SW 1271 (cell line): ENCODE measurements at places on chromosomes 5 and 9.

DNA sequence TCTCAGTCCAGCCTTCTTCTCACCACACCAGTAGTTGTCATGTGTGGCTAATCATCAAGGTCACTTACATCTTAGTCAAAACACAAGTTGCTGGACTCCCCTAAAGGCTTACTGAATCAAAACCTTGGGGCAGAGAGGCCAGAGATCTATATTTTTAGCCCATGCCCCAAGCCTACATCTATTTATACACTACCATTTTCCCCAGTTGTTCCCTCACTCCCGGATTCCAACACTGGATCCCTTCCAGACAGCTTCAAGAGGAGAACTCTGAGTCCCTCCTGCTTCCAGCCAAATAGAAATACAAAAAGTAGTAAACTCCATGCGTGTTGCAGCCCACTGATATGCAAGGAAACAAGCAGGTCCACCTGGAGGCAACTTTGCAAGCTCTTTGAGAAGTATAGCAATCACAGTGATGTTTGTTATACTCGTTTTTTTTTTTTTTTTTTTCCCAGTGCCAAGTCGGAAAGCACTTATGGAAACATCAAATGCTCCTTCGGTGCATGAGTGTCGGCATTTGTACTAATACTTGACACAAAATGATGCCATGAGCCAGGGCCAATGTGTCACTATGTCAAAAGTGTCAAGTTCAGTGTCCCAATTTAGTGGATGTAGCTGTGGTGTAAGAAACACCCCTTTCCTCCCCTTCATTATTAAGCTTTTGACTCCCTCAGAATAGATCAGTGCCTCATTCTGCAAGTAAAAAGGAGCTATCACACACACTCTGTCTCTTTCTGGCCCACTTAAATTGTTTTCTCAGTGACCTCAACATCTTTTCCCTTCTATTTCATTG lies 594.2 kb upstream of the SGCD start:
- DNase-seq, result no peak

DNA sequence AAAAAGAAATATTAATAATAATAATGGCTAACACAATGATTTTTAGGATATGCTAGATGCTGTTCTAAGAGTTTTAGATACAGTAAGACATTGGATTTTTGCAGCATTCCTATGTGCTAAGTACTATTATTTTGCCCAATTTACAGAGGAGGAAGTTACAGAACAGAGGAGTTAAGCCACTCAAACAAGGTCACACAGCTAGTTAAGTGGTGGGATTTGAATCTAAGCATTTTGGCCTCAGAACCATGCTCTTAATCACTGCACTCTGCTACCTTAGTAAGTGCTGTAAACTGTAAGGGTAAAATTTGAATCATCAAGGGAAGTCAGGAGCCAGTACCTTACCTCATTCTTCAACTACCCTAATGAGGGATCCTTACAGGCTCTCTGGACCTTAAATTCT lies 25.4 kb downstream of the RPS23 start:
- DNase-seq, result no peak

DNA sequence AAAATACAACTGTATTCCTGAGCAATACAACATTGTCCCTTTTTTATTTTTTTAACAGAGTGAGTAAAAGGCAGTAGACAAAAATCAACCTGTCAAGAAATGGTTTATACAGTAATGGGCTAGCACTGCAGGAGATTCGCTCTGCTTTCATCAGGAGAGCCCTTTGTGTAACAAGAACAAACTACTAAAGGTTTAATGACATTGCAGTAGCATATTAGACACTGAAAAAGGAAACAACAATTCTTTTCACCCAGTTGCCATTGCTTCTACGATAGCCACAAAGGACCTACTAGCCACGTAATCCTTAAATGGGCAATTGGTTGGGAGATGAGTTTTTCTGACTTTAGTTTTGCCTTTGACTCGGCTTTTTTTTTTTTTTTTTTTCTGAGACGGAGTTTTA lies 319.8 kb upstream of the TRPM3 start:
- no peak for DNase-seq

DNA sequence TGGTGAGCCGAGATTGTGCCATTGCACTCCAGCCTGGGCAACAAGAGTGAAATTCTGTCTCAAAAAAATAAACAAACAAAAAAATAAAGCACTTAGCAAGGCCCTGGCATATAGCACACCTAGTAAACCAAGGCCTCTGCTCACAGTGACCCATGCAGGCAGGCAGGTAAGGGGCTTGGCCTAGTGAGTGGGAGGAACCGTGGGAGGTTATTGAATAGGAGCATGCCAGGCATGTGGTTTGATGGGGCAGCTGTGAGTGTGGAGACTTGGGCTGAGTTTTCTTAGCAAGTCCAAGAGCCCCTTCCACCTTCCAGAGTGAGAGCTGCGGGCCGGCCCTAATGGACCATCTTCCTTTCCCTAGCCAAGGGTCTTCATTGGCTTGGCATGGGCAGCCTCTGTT lies 4.5 kb upstream of the NDST1 start:
- DNase-seq, result no peak

DNA sequence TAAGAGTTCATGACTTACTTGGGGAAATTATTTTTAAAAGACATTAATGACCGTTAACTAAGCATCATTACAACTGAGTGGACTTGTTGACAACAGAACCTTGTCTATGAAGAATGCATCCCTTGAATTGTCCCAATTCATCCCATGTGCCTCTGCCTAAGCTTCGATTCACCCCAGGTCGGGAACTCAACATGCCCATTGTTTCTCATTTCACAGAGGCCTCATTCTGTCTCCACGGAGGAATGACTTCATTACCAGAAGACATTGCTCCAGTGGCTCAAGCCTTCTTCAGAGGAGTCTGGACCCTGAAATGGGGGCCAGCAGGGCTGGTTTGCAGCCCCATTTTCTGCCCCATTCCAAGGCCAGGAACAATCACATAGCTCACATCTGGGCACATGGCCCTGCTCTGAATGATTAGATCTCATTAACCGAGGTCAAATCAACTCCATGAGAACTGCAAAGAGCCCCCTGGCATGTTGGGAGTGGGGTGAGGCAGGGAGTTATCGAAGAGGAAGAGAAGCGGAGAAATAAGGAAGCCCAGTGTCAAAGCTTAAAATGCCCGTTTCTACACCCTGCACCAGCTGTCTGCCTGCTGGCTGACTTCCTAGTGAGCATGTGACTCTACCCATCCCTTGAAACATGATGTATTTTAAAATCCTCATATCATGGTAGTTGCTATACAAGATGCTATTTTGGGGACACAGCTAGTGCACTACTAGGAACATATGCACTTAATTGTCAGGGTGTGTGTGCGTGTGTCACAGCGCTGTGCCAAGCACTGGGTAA lies 137.3 kb downstream of the LHFPL2 start:
- no peak for DNase-seq

DNA sequence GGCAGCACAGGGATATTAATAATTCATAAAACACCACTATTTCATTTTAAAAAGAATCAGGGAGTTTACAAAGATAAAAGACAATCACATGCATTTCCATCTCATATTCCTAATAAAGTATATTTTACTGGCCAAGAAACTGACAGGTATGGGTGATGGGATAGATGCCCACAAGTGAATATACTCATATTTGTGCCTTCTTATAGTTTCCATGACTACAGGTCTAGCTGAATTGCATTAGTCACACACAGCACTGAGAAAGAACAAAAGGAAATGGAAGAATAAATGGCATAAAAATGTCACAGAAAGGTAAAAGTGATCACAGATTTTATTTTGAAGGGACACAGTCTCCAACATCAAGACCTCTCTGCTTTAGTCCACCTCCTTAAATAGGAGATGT lies 193.5 kb downstream of the PLK2 start:
- no peak for DNase-seq

GRCh38 chr5:78151594-78152271 lies 142.8 kb downstream of the AP3B1 start:
- no peak for DNase-seq

GRCh38 chr5:21154526-21154925 lies 1166.5 kb upstream of the CDH18 start:
- no peak for DNase-seq

DNA sequence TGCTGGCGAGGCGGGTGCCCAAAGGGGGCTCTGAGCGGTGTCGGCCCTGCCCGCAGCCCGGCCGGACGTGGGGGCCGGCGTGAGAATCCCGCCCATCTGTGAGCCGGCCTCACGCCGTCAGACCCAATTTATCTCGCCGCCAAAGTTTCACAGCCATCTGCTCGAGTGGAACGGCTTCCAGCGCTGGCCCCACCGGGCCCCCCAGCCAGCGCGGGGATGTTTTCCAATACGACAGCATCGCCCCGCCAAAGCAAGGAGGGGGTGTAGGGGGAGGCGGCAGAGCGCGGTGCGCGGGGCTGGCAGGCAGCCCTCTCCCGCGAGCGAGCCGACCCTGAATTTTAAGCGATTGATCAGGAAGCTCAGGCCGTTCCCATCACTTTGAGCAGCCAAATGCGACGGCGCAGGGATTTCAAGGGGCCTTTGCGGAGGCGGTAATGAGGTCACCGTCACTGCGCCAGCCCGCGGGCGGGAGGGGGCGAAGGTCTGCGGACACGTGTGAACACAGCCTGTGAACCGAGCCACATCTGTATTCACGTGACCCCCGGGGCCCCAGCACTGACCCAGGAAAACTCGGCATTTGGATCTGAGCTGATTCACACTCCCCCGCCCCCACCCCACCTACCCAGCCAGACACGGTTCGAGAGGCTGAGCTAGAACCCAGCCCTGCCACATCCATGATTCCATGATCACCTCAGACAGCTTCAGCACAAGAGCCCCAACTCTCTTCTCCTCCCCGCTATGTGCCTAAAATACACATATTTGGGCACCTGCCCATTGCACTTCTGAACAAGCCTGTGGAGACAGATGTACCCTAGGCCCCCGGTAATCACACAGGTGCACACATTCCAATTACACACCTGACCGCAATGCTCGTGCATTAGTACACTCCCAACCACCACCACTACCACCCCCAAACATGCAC lies 47.8 kb upstream of the PSD2 start:
- DNase-seq, result no peak

DNA sequence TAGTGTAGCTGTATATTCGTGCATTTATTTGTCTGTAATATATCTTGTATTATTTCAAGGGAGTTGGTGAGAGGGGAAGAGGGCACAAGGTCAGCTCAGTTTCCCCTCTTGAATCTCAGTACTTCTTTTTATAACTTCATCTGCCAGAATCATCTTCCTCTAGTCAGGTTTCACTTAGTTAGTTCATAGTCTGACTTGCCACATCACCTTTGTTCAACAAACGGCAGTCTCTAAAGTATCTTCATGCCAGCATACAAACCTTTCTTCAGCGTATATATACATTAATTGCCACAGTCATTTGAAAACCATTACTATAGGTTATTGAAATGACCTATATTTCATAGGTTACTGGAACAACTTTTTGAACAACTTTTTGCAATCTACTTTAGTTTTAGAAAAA lies 1.6 kb downstream of the ECM2 start:
- DNase-seq, result no peak

- DNase-seq, result no peak
These were observed 191.2 kb downstream of the PAX5 start for GRCh38 chr9:36842560-36843530.

- no peak for DNase-seq
These were observed 163.0 kb upstream of the PUM3 start for GRCh38 chr9:3006851-3007250.

DNA sequence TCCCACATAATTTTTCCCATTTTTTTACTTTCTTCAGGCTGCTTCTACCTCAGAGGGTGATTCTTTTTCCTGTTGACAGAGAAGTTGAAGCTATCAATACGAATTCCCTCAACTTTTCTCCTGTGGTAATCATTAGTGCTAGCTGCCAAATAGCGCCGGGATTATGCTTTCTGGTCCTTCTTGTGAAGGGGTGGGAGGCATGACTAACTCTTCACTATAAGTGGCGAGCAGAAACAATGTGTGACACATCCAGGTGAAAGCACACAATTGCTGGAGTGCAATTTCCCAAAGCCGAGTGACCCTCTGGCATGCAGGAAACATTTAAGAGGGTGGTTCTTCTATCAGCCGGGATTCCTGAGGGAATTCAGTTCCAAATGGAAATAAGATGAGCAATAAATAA lies 56.0 kb downstream of the TRPC7 start:
- no peak for DNase-seq

DNA sequence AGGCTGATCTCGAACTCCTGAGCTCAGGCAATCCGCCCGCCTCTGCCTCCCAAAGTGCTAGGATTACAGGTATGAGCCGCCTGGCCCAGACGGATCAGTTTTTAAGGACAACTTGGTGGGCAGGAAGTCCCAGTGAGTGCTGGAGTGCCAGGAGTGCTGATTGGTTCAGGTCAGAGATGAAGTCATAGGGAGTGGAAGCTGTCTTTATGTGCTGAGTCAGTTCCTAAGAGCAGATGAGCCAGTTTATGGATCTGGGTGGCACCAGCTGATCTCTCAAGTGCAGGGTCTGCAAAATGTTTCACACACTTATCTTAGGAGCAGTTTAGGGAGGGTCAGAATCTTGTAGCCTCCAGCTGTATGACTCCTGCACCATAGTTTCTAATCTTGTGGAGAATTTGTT lies 292.1 kb upstream of the ELAVL2 start:
- no peak for DNase-seq
